ENCODE measurements at places on chromosomes 4 and X.

DNA sequence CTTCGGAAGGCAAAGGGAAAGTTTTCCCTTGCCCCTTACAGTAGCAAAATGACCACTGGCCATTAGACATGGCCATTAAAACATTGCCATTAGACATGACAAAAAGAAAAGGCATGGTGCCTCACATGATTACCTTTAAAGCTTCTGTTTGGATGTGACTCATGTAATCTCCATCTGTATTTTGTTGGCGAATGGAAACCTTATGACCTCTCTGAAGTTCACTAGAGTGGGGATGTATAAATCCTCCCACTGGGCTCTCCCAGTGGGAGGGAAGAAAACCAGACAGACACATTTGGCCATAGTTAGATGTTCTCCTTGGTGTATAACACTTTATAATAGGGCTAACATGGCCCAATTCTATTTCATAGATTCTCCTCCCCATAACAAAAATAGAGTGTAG is 152.6 kb downstream of the MAGEB17 start:
- no peak for DNase-seq

- no peak for DNase-seq
Observed at GRCh38 chr4:104641418-104641817, 146.7 kb upstream of the CXXC4 start.

GRCh38 chrX:78725287-78725686 is 22.2 kb upstream of the LPAR4 start:
- DNase-seq = no peak

GRCh38 chr4:43047058-43047457 is 154.5 kb downstream of the GRXCR1 start:
- no peak for DNase-seq

Measured in activated CD4-positive, alpha-beta T cell treated with anti-CD3 and anti-CD28 coated beads, Interleukin-2, amount 10 ng/mL, durations not matched to agents 7 days and 5 days (primary cell).